ENCODE measurements at places on chromosomes 4 and X.
A peak's percentile ranks its signal among the peaks of the same experiment; 100 is the strongest.

DNA sequence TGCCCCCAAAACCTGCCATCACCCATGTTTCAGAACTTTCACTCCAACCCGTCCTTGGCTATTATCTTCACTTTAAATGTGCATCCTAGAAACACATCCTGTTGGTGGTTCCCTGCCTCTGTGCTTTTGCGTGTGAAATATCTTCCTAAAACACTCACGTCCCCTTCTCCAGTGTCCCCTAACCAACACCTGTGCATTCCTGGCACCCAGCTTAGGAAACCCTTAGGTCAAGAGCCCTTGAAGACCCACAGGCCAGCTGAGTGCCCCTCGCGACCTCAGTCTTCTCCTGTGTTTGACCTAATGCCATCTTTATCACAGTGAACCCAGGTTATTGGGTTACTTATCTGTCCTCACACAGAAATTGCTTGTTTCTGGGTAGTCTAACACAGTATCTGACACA is 117.6 kb downstream of the STK32B start:
- DNase-seq = no peak

DNA sequence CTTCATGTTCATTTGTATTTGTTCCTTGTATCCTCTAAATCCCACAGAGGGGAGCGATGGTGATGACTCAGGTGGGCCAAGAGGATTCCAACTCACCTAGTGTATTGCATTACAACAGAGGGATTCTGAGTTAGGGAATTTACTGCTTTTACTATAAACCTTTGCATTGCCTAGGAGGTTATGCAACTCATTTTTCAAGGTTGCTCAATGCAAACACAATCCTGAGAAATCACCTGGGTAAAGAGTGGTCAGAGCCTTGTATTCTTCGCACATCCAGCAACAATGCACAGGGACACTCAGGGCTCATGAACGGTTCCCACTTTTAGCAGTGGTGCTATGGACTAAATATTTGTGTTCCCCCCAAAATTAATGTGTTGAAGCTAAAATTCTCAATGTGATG is 28.6 kb upstream of the LSM6 start:
- DNase-seq = no peak

DNA sequence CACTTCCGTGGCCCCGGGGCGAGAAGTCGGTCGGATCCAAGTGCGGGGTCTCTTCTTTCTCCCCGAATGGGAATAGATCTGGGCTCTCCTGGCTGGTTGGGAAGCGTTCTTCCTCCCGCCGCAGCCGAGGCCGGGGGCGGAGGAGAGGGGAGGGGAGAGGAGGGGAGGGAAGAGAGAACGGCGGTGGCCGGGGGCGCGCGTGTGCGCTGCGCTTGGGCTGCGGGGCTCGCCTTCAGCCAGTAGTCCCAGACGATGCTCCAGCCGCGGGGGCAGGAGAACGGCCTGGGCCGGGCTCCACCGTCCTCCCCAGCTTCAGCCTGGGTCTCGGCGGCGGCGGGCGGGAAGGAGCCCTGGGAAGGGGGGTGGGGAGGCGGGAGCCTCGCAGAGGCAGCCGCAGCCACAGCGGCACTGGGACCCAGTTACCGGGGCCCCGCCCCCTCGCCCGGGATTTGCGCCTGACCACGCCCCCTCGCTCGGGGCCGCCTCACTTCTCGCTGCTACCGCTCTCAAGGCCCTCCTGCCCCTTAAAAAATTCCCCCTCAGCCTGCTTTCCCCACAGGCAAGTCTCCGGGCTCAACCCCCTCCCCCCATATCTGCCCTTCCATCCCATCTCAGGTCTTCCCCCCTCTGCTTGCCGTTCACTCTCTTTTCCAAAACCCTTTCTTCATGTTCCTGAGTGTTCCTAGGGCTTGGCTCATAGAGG is at the start of gene FGD1:
Gene FGD1 (minus strand): TSS at position 421 of the 703 bp plus-strand sequence. CDS start 802 bp downstream, outside the sequence.
- DNase-seq = peak; percentile 60

GRCh38 chr4:101329592-101329991 is 17.7 kb downstream of the PPP3CA start:
- DNase-seq = no peak

- DNase-seq = peak; percentile 0
Observed at GRCh38 chrX:13364230-13364857, 44.5 kb upstream of the ATXN3L start.

DNA sequence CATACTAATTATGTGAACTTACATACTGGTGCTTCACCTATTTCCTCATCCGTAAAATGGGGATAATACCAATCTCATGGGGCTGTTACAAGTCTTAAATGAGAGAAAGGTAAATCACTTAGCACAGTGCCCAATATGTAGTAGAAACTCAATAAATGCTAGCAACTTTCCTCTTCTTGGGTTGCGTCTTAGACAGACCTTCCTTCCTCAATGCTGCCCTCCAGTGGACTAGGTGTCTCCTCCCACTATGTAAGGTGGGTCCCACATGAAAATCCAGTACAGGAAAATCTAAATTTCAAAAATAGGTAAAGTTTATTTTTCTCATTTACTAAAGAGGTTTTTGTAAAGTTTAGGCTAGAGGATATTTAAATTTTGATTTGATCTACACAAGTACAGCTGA is 20.6 kb downstream of the ZDHHC9 start:
- no peak for DNase-seq

DNA sequence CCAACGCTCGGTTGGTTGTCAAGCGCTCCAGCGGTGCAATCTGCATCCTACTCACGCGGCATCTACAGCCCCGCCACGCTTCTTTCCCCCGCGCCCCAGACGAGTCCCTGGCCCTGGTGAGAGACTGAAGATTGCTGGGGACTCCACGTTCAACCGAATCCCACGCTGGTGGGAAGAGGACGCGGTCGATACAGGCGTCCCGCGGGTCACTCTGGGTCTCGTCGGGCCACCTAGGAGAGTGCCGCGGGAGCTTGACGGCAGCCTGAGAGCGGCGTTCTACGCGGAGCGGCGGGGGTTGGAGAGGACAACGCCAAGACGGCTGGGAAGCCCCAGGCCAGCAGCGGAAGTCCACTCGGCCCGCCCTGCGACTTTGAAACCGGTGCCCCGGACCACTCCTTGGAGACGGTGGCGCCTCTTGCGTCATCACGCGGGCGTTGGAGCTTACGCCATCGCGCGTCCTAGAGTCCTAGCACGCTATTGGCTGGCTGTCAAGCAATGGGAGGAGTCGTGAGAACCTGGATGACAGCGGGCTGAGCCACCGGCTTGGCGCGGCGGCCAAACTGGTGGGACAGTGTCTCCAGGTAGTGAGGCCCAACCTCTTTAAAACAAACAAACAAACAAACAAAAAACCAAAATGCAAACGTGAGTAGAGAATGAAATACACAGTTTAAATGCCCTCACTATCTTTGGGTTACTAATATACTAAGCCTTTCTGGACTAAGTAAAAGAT is at the start of gene SCLT1:
Gene SCLT1 (minus strand): TSS at position 349 of the 730 bp plus-strand sequence. CDS start 436 bp downstream, outside the sequence.
- peak; percentile 85 for DNase-seq

DNA sequence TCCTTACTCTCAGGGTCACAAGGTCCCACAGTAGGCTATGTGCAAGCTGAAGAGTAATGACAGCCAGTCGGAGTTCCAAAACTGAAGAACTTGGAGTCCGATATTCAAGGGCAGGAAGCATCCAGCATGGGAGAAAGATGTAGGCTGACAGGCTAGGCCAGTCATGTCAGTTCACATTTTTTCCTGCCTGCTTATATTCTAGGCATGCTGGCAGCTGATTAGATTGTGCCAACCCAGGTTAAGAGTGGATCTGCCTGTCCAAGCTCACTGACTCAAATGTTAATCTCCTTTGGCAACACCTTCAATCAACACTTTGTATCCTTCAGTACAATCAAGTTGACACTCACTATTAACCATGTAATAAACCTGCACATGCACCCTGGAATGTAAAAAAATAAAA is 960.9 kb upstream of the HS3ST1 start:
- DNase-seq = no peak

DNA sequence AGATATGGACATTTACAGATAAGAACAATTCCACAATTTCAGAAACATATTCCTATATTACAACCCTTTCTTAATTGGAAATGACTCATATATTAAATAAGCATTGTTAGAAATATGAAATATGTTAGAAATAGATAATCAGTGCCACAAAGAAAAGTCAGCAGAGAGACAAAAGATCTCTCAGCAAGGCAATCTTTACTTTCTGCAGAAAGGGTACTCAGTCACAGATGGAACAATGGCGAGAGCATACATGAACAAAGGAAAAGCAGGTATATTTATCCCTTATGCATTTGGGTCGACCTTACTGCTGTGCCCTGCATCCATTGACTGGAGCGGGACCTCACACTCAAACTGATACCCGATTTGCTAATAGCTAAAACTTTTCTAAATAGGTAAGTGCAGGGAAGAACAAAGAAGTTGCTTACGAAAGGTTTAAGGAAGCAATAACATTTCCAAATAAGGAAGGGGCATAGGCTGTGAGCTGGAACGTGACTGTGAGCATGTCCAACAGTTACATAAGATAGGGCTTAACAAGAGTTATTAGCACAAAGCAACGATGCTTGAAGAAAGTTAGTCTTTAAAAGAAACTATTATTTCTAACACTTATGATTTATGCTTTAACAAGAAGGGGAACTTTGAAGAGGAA is 40.8 kb downstream of the MGARP start:
- DNase-seq = no peak

All from T1000 (cell line).